ENCODE measurements at places on chromosomes 1 and 21.

GRCh38 chr1:111487133-111487532 is 13.3 kb downstream of the C1orf162 start:
- DNase-seq: no peak

DNA sequence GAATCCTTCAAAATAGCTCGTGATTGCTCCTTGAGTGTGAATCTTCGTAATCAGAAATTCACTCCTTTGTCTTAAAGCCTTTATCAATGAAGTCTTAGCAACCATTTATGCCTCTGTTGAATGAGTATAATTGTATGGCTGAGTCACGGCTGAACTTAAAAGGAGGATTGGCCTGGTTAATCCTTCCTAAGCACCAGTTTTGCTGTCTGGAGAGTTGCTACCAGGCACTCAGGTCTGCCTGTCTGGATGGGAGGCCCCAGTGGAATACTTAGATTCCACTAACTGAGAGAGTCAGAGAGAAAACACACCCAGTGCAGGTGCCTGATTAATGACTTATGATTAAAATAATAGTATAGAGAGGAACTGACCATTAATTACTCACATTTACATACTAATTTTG is 7.6 kb upstream of the HHAT start:
- no peak for DNase-seq

- no peak for DNase-seq
Observed at GRCh38 chr1:25456502-25456901, 25.8 kb downstream of the MACO1 start.

GRCh38 chr1:95380909-95381308 is 146.9 kb downstream of the RWDD3 start:
- DNase-seq: no peak

- no peak for DNase-seq
Observed at GRCh38 chr1:169092399-169092798, 14.1 kb upstream of the ATP1B1 start.

- DNase-seq: no peak
Observed at GRCh38 chr1:195186544-195186943, 1421.7 kb downstream of the KCNT2 start.

DNA sequence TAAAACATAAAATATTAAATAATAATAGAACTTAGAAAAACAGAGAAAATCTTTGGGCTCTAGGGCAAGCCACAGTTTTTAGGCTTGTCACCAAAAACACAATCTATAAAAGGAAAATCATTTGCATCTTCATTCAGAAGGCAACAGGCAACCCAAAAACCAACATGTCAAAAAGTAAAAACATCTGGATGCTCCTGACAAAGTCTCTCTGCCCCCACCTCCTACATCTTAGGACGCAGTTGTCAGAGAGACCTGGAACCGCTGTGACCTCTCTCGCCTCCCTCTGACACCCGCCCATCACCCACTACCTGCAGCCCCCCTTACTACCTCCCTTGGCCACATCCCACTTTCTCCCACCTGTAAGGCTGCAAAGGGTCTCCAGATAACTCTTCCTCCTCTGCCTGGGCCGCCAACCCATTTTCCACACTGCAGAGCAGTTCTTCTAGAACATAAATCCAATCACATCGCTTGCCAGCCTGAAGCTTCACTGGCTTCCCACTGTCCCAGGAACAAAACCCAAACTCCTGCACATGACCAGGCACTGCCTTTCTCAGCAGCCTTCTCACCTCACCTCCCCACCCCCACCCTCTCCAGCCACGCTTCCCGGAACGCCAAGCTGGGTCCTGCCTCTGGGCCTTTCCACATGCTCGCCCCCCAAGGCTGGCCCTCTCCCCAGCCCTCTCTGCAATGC is 14.7 kb downstream of the PRDM15 start:
- peak; percentile 47 for DNase-seq

- no peak for DNase-seq
Observed at GRCh38 chr1:201605385-201606010, 66.6 kb downstream of the NAV1 start.

DNA sequence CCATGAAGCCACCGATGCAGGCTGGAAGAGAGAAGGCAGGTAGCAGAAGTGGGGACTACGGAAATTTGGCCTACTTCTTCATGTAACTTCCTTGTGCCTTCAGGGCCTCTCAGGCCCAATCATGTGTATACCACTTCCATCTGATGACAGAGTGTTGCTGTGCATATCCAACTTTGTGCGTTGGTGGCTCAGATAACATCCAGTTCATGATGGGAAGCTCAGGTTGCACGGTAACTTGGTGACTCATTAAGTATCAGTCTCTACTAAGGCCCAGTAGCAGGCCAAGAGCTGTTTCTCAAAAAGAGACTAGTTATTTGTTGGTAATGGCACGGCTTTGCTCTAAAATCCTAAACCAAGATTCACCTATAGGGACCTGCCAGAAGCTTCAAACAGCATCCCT is 117.6 kb downstream of the LTN1 start:
- no peak for DNase-seq

- peak; percentile 29 for DNase-seq
Observed at GRCh38 chr21:29849735-29850176, 90.0 kb downstream of the GRIK1 start.

- no peak for DNase-seq
Observed at GRCh38 chr1:114154963-114155322, 1.3 kb upstream of the SYT6 start.

- DNase-seq: no peak
Observed at GRCh38 chr1:66671455-66671854, 80.8 kb upstream of the DYNLT5 start.
